Osteoblast (primary cell): ENCODE measurements at places on chromosomes 16 and 17. TPM values are rescaled to one million over a fixed set of nuclear protein-coding genes. Genes with fewer than 3 reads are reported as not detected.

Gene MYL11
- total RNA-seq, result not detected in 2 replicates

Gene EFNB3
- total RNA-seq, result 1.8 and 2.7 TPM in 2 replicates

Gene TAT
- total RNA-seq, result under 0.01 TPM in 1 of 2 replicates, not detected in the other

Gene HSD17B1
- total RNA-seq, result 1.1 and 1.5 TPM in 2 replicates

Gene SNN
- total RNA-seq, result 13.0 and 13.8 TPM in 2 replicates

Gene OR1E2
- under 0.01 TPM in 1 of 2 replicates, not detected in the other for total RNA-seq

Gene GPRC5B
- total RNA-seq, result 1.2 and 2.5 TPM in 2 replicates

DNA sequence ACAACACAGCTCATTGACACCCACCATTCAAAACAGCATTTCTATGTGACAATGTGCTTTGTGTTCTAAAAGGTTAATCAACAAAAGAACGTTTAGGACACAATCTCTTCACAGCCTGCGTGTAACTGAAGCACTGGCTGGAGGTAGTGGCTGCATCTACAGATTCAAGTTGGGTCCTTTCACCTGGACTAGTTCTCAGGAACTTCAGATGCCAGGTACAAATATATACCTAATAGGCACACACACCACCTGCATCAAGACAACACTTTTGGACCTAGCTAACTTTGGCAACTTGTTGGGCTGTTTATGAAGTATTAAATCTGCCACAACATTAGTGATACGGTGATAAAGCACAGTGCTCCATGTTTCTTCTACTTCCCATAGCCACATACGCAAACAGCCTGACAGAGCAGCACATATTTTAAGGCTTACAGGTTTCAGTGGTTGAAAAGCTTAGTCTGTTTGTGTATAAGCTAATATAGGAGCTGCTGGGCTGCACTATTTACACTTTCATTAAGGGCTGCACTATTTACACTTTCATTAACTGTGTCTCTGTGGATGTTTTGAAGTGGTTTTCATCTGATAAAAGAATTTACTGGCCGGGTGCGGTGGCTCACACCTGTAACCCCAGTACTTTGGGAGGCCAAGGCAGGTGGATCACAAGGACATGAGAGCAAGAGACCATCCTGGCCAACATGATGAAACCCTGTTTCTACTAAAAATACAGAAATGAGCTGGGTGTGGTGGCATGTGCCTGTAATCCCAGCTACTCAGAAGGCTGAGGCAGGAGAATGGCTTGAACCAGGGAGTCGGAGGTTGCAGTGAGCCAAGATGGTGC, 132.6 kb downstream of the PARN start:
- DNase-seq, result peak; percentile 30

- DNase-seq, result no peak
Observed at GRCh38 chr16:26747760-26748159, 319.0 kb upstream of the C16orf82 start.

- no peak for DNase-seq
Observed at GRCh38 chr17:66455060-66455459, 152.6 kb downstream of the PRKCA start.

- DNase-seq, result no peak
Observed at GRCh38 chr16:84514874-84515835, 10.7 kb upstream of the MEAK7 start.

DNA sequence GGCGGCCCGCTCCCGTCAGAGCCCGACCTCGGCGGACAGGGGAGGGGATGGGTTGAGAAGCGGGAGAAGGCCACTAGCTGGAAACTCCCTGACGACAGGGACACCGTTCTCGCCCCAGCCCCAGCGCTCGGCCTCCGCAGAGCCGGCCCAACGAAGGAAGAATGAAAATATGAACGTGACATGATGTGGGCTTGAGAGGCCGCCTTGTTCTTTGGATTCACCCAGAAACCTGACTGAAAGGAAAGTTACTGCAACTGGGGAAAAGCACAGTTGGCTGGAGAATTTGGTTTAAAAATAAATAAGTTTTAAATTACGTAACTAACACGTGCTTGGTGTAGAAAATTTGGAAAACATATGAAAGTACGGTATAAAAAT, 21.1 kb downstream of the NPTX1 start:
- DNase-seq, result peak; percentile 97

DNA sequence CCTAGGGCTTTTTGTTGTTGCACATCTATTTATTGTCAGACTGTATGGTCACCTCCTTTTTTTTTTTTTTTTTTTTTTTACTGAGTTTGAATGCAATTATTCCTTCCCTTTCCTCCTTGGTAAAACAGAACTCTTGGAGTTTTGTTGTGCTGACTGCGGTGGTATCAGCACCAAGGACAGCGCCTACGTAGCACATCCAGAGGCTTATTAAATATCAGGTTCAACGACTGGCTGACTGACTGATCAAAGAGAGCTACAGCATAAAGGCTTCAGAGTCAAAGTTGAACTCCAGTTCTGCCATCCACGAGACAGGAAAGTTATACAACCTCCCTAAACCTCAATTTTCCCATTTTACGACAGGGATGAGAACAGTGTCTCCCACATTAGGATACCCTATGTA, 86.1 kb upstream of the RBFOX1 start:
- no peak for DNase-seq

DNA sequence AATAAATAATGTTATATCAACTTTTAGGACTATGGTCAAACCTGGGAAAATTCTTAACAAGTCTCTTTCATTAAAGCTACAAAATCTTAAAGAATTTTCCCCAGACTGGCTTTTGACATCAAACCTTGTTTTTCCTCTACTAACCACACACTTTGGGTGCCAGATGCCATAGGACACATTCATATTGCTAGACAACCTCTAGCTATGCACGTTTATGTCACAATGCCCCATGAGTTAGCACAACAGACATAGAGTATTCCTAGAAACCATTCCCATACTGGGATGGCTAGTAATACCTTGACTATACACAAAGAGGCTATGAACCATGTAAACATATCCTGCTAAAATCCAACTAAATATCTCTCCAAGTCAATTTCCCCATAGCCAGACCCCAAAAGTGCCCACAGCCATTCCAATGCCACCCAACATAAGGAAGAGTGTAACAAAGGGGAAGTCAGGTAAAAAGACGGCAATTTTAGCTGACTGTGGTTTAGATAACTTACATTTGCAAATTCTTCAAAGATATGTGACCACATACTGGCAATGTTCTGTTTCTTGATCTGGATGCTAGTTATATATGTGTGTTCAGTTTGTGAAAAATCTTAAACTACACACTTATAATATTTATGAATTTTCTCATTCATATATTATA, 23.4 kb downstream of the SMURF2 start:
- DNase-seq, result no peak

DNA sequence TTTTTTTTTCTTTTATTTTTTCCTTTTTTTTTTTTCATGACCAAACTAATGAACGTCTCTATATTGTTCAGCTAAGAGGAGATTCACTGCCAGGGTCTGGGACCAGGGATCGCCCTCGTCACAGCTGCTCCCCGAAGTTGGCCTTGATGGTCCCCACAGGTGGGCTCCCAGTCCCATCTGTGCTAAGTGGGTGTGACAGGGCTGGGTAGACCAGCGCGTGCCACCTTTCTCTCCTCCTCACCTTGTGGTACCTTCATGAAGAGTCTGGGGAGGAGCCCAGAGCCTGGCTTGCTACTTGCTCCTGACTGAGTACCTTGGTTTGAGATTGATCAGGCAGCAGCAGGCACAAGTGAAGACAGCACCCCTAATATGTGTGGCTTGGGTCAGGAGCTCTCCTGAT, 6.5 kb upstream of the FOXF1 start:
- DNase-seq, result peak; percentile 80

DNA sequence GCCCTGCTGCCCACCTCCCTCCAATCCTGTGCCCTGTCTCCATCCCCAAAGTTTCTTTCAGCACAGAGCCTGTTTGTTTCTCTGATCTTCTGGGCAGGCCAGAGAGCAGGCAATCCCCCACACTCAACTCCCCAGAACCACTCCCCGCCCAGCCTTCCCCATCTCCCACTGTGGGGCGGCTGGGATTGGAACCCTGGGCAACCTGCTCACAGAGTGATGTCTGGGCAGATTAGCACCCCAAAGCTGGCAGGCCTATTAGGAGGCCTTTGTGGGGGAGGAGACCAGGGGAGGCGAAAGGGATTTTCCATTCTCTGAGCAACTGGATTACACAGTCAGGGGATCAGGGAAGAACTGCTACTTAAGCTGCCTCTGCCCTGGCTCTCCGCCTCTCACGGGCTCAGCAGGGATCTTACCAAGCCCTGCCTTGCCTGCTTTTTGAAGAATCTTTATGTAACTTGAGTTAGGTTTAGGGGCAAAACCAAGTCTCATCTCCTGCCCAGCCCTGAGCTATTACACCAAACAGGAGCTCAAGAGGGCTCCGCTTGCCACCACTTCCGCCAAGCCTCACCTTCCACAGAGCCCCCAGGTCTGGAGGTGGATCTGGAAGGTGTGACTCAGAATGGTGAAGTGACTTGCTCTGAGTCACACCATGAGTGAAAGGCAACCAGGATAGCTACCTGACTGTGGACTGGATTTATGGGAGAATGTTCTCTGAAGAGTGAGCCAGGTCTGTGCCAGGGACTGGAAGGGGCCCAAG, 16.0 kb upstream of the LHX1 start:
- DNase-seq, result peak; percentile 80

DNA sequence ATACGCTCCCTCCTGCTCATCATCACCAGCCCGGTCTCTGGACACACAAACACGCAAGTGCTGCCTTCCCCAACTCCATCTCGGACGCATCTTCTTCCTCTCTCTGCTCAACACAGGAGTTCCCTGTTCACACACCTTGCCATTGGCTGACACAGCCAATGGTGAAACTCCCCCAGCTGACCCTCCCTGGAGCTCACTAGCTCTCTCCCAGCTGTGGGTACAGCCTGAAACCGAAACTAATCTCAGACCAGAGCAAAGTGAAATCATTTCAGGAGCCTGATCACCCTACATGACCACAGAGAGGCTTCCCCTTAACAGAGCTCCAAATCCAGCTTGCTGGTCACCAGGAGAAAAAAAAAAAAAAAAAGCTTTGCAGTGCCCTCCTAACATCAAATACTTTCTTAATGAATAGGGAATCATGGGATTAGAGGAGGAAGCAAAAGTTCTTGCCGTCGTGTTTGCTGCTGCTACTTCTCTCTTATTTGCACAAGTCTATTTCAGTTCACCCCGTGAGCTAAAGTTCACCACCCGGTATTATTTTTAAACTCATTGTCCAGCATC, 8.3 kb downstream of the CUEDC1 start:
- DNase-seq, result peak; percentile 92

GRCh38 chr16:85302018-85302847, 190.0 kb upstream of the CIBAR2 start:
- DNase-seq, result peak; percentile 86

GRCh38 chr16:19754644-19755036, 36.6 kb downstream of the IQCK start:
- no peak for DNase-seq

DNA sequence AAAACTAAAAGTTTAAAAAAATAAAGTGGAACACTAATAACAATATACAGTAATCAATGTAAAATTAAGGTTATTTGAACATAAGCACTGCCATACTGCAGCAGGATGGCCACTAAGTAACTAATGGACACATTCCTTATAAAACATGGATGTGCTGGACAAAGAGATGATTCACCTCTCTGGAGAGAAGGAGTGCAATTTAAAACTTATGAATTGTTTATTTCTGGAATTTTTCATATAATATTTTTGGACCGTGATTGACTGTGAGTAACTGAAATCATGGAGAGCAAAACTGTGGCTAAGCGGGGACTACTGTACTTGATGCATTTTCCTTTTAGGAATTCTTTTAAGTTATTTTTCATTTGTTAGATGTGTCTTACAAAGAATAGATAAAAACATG, 21.8 kb downstream of the CBFB start:
- peak; percentile 69 for DNase-seq

DNA sequence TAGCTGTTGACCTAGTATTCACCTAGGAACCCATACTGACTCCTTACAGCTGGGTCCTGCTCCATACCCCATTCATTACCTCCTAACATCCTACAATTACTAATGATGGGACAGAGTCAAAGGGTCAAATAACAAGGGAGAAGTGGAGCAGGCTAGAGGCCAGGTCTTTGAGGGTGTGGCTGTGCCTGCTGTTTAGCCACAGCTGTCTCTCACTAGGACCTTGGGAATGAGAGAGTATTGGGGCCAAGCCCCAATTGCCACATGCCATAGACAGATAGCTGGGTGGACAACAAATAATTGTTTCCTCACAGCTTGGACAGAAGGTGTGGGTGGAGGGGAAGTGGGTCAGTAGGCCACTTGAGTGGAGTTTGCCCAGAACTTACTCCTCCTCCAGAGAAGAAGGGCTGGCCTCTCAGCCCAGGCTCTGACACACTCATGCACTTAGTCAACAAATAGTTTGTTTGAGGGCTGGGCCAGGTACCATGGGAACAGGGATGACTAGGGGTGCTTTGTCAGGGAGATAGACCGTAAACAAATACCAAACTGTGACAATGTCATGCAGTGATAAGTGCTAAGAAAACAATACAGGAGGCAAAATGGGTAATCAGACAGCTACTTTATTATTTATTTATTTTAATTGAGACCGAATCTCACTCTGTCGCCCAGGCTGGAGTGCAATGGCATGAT, 10.2 kb upstream of the CENPT start:
- peak; percentile 98 for DNase-seq

DNA sequence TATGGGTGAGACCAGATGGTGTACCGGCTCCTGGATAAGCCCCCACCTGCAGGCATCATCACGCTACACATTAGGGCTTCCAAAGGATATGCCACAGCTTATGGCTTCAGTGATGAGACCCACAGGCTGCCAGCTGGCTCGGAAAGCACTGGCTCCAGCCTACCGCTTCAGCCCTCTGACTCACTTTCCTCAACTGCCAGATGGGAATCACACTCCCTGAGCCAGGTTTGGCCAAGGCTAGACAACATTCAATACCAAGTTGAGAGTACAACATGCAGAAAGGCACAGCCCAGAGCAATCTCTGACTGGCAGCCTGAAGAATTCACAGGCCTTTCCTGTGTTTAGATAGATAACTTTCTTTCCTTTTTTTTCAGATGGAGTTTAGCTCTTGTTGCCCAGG, 10.3 kb downstream of the CENPV start:
- peak; percentile 73 for DNase-seq
